ENCODE measurements at places on chromosomes 3 and 15.
A peak's percentile ranks its signal among the peaks of the same experiment; 100 is the strongest.

DNA sequence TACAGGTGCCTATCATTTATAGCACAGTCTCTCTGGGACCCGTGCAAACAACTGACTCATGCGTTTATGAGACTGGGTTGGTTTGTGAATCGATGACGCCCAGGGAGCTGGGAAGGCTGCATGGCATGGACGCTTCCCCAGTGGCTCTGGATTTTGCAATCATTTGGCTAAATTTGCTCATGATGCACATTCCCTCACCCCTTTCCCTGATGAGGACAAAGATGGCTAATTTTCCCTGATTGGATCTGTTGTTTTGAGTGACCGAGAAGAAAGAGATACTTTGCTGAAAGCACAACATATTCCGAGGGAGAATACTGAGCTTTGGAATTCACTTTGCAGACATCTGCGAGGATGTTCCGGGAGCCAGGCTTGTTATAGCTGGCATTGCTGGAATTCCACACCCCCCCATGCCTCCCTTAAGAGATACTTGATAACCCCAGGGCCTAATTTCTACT is 51.1 kb downstream of the CGNL1 start:
- no peak for DNase-seq

DNA sequence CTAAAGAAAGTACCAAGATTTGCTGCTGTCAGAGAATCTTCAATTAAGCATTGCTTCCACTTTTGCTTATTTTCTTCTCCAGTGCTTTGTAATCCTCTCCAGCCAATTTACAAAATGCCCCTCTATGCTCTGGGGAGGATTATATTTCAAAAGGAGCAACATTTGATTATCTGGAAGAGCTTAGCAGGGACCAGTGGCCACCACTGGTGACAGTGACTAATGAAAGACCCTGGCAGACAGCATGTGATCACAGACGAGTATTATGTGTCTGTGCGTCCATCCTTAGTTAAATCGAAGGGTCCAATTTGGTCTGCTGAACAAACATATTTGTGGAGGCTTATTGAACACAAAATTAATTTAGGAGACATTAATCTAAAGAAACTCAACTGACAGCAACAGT is 152.6 kb downstream of the ZNF621 start:
- no peak for DNase-seq

GRCh38 chr3:87413814-87414213 is 137.4 kb upstream of the POU1F1 start:
- no peak for DNase-seq

DNA sequence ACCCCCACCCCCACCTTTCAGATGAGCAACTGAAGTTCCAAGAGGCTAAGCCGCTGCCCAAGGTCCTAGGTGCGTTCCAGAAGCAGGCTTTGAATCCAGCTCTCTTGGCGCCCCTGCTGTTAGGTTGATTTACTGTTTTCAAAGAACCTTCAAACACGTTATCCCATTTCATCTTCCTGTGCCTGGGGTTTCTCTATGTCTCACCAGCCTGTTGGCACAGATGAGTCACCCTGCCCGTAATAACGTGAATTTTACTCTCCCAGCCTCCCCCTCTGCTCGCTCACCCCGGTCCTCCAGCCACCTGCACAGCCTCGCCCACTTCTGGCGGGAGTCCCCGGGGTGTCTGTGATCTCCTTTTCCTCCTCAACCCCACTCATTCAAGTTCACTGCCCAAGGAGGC is 13.0 kb upstream of the TSEN2 start:
- peak; percentile 66 for DNase-seq

- no peak for DNase-seq
Measured at GRCh38 chr3:153881201-153881600, 240.0 kb upstream of the ARHGEF26 start.

DNA sequence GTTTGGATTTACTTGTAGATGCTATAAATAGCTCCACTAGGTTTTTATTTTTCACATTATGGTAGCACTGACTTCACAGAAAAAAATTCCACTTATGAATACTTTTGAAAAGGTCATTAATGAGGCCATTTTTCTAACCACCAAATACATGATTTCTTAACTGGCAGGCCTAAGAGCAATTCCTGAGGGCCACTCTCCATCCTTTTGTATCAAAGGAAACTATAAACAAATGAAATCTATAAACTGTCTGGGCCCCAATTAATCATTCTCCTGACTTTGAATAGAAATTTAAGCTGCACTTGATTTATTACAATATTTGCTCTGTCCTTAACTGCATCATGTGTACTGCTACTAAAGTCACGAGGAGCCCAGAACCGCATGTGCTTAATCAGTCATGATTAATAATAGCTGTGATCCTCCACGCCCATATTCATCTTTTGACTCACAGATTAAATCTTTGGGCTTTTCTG is 25.1 kb upstream of the MTMR10 start:
- no peak for DNase-seq

DNA sequence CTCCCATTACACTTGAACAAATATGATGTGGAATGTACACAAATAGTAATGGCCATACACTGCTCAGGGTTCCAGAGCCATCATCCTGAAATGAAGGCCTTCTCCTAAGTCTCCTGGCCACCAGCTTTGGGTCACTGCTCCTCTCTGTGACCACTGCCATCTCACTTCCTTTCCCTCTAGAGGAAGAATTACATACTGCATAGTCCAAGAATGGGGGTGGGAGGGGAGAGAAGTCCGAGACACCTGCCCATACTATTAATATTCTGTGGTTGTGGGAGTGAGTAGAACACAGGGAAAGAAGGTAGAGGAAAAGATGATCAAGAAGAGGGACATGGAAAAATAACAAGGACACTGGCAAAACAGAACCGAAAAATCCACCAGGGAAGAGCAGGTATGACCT is 20.6 kb downstream of the ETV5 start:
- DNase-seq = no peak

DNA sequence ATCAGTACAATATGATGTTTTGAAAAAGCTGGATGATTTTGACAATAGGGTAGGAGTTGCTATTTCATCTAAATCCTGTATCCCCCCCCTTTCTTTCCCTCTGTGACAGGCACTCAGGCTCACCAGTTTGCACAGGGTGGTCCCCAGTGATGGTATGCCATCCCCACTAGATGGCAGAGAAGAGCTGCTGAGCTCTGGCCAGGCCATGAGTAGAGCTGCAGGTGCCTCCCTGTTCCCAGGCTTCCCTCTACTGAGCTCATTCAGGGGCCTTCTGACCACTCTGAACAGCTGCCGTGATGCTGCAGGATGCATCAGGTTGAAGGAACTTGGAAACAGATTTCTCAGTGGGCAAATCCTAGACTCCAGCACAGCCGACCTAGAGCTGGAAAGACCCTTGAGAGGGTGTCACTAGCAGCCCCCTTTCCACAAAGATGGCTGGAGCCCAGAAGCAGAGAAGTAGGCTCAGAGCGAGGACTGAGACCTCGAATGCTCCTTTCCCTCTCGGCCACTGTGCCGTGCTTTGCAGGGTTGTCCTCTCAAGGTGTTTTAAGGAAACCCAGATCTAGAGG is 45.1 kb downstream of the EFCAB12 start:
- peak; percentile 11 for DNase-seq

DNA sequence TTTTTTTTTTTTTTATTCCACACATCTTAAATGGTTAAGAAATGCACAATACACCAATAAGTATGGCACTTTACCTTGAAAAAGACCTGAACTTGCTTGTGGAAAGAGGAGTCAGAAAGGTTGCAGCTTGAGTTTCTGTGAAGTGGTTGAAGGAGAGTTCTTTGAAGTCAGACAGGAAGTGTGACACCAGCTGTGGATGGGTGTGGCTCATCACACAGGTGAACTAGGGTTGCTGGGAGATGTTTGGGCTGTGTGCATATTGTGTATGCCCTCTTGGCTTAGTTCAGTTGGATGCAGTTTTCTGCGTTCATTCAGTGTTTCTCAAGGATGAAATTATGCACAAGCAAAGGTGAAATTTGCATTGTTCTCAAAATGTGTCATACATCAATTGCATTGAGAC is 6.3 kb downstream of the AEN start:
- DNase-seq = no peak

DNA sequence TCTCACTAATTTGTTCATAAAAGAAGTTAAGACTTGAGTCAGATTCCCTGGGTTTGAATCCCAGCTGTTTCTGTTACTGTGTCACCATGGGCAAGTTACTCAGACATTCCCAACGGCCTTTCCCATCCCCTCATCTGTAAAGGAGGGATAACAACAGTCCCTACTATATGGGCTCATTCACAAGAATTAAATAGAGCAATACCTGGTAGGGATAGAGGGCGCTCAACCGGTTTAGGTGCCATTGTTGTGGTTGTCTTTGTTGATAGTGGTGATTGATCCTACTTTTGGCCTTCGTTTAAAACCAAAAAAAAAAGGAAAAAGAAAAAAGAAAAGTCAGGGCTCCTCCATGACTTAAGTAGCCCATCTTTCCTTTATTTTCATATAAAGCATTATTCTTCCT is 563.1 kb downstream of the GRM7 start:
- no peak for DNase-seq

DNA sequence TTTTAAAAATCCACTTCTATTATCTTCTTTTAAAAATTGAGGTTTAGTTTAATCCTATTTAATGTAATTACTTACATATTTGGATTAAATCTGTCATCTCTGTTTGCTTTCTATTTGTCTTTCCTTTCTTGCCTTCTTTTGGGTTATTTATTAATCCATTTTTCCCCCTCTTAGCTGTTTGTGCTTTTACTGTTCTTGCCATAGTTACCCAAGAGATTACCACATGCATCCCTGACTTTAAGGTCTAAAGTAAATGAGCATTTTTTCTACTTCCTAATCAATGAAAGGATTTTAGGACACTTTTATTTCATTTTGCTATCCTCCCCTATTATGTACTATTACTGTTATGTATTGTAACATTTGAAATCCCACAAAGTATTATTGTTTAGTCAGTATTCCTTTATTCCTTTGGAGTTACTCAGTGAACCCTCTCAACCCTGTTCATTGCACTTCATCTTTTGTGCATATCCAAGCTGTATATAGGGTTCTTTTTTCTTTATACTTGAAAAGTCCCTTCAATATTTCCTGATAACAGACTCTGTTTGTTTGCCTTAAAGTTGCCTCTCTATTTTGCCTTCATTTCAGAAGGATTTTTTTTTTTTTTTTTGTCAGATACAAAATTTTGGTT is 62.7 kb downstream of the MEF2A start:
- DNase-seq = no peak

- no peak for DNase-seq
Measured at GRCh38 chr3:9602620-9603019, 46.7 kb upstream of the MTMR14 start.

DNA sequence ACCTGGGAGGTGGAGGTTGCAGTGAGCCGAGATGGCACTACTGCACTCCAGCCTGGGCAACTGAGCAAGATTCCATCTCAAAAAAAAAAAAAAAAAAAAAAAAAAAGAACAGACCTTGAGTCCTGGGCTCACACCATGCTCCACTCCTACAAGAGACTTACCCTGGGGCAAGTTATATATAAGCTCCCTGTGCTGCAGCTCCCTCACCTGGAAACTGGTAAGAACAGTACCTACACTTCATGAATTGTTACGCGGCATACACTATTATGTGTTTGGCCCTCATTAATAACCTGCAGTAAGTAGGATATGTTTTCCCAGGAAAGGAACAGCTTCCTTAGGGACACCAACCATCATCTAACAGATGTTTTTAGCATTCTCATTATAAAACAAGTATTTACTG is 119.6 kb downstream of the FMN1 start:
- DNase-seq = no peak

GRCh38 chr15:28963711-28964081 is 77.9 kb downstream of the APBA2 start:
- no peak for DNase-seq
